Gastrocnemius medialis (tissue), 4 donors: ENCODE measurements at places on chromosomes 13 and 19. TPM values are rescaled to one million over a fixed set of nuclear protein-coding genes. Genes with fewer than 3 reads are reported as not detected.

DNA sequence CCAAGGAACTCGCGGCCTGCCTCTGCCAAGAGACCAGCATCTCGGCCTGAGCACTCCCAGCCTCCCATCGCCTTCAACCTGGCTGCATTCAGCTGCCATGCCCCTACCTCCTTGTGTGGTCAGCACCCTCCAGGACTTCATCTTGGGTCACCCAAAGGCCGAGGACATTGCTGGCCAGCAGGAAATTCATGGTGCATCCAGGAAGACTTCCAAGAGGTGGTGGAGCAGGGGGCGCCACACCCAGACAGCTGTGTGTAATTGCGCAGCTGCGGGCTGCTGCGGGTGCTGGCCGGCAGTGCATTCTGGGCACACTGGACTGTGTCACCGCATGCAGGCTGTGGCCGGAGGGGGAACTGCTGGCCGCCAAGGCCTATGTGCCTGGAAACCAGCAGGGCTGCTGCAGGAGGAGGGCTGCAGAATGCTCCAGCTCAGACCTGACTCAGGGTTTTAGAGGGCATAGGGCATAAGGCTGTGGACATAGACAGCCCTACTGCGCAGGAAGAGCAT, 164.3 kb upstream of the TUBA3C start:
- H3K27ac ChIP-seq, result no peak overlapping the region
- H3K36me3 ChIP-seq, result no peaks in the 10 kb centered on the region
- DNase-seq, result no peak

The PCSK4 gene
- total RNA-seq, result 0.60 TPM

DNA sequence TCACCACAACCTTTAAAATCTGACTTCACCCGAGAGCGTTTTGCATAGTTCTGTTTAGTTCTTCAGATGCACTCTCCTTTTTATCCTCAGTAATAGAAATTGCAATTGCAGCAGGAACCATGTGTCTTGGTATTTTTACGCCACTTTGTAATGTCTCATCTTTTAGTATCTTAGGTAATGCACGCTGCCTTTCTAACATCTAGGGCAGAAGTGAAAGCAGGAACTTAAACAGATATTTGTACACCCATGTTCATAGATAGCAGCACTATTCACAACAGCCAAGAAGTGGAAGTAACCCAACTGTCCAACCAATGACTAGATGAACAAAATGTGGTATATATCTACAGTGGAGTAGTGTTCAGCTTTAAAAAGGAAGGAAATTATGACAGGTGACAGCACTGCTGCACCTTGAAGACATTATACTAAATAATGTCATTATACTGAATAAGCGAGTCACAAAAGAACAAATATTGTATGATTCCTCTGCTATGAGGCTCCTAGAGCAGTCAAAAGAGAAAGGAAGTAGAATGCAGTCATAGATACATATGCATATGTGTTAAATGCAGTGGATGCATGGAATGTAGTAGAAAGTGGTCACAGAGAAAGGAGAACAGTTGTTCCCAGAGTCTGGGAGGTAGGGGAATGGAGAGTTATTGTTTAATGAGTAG, 105.9 kb upstream of the GJB6 start:
- no peaks in the 10 kb centered on the region for H3K27me3 ChIP-seq
- H3K4me3 ChIP-seq, result no peak overlapping the region
- no peak overlapping the region for H3K27ac ChIP-seq
- no peaks in the 10 kb centered on the region for H3K4me1 ChIP-seq
- H3K36me3 ChIP-seq, result no peaks in the 10 kb centered on the region
- DNase-seq, result no peak

The GJB2 gene
- total RNA-seq, result not detected

GRCh38 chr13:77565635-77566034, 30.1 kb downstream of the SCEL start:
- no peak for DNase-seq
- no peaks in the 10 kb centered on the region for H3K4me1 ChIP-seq
- H3K27me3 ChIP-seq, result no peaks in the 10 kb centered on the region

DNA sequence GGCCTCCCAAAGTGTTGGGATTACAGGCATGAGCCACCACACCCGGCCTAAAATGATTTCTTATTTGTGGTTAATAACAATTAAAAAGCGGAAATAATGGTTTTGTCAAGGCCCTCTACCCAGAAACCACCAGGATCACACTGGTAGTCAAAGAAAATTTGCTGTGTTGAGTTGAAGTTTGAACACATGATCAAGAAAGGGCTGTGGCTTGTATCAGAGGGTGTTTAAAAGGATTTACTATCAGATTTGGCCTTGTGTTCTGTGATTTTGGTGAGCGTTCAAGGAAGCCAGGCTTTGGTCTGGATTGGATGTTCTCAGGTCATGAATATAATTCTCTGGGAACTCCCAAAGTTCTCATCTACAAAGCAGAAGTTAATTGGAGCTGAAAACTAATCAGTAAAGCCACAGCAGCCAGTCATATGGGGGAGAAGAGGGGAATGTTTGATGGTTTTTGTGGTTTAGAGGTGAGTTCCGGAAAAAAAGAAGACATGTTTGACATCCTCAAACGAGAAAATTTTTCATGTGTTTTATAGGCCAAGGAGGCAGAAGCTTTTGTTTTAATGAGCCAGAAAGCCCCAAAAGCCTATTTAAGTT, 10.6 kb upstream of the ZNF556 start:
- no peak for DNase-seq
- no peak overlapping the region for H3K4me3 ChIP-seq
- H3K27ac ChIP-seq, result no peak overlapping the region
- H3K4me1 ChIP-seq, result no peaks in the 10 kb centered on the region
- H3K36me3 ChIP-seq, result peaks cover 9% of the 10 kb centered on the region
- H3K27me3 ChIP-seq, result no peaks in the 10 kb centered on the region

The CEBPG gene
- total RNA-seq, result 44.9 TPM

- H3K27me3 ChIP-seq, result no peaks in the 10 kb centered on the region
- no peak overlapping the region for H3K4me3 ChIP-seq
- no peak for DNase-seq
- peaks cover 24% of the 10 kb centered on the region for H3K36me3 ChIP-seq
- peaks cover 5% of the 10 kb centered on the region for H3K4me1 ChIP-seq
- H3K27ac ChIP-seq, result no peak overlapping the region
Measured at GRCh38 chr13:91358387-91358782, 10.9 kb downstream of the MIR17HG start.

The C19orf81 gene
- not detected for total RNA-seq

The F7 gene
- total RNA-seq, result 1.2 TPM

DNA sequence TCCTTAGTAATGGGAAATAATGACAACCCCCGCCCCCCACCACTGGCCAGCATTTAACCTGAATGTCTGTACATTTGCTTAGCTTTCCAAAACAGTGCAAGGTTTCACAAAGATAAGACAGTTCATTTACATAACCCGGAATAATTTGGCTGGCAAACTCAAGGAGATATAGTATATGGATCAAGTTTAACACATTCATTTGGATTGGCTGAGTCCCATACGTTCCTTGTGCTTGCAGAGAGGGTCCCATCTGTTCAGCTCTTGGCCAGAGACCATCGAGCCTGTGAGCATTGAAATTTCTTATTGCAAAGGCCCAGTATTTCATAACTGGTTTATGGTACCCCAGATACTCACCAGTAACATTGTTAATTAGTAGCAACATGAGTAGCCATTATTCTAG, 116.5 kb downstream of the GPC6 start:
- no peaks in the 10 kb centered on the region for H3K4me1 ChIP-seq
- no peaks in the 10 kb centered on the region for H3K36me3 ChIP-seq
- H3K27ac ChIP-seq, result no peak overlapping the region
- no peak for DNase-seq
- H3K27me3 ChIP-seq, result no peaks in the 10 kb centered on the region
- no peak overlapping the region for H3K4me3 ChIP-seq
